Right renal pelvis (tissue), 4 donors: ENCODE measurements at places on chromosomes 4 and X.

DNA sequence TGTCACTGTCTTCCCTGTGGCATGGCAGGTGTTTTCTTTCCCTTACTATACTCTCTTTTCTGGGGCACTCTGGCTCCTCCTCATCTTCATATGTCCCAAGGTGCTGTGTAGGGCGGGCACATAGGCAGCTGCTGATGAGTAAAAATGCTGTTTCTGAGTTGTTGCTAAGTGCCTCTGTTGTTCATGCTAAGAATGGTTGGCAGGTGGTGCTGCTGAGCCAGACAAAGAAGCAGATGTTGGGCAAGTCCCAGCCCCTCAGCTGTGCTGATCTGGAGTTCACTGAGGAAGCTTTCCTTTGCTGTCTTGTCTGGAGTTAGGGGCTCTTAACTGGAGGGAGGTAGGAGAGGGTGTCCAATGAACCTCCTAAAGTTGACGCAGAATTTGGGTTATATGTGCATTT lies 40.6 kb downstream of the HADH start:
- DNase-seq: no peak

DNA sequence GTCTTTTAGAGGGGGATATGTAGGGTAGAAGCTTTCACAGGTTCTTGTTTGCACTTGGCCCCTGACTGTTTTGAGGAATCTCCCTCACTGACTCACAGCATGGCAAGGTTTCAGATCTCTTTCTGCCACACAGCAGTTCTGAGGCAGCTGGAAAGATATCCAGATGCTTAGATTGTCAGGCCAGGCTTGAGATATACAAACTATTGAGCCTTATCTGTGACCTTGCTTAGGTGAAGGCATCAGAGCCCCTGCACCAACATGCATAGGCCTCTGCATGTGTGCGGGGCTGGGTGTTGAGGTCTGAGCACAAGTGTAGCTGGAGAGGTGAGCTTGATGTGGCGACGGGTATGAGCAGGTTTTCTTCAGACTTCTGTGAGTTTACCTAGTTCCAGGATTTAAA lies 80.9 kb upstream of the MSANTD1 start:
- DNase-seq: no peak

DNA sequence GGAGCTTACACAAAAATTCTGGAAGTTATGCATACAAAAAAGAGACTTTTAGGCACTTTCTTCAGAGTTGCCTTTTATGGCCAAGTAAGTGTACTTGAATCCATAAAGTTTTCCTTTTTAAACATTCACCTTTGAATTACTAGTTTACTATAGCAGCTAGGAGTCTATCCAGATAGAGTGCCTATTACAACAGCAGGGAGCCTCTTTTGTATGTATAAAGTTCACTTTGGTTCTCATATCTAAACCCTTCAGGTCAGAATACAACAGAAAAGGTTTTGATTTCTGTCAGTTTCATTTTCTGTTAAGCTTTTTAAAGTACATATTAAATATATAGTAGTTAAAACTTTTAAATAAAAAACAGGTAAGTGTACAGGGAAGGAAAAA lies 51.4 kb upstream of the IL13RA1 start:
- no peak for DNase-seq

DNA sequence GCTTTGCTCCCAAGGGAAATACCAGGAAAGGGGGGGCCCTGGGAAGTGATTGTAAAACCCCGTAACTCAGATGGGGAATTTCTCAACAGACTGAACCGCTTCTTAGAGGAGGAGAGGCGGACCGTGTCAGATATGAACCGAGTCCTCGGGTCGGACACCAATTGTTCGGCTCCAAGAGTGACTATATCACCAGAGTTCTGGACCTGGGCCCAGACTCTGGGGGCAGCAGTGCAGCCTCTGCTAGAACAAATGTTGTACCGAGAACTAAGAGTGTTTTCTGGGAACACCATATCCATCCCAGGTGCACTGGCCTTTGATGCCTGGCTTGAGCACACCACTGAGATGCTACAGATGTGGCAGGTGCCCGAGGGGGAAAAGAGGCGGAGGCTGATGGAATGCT lies 1.0 kb downstream of the PNMA3 start:
- DNase-seq: no peak

DNA sequence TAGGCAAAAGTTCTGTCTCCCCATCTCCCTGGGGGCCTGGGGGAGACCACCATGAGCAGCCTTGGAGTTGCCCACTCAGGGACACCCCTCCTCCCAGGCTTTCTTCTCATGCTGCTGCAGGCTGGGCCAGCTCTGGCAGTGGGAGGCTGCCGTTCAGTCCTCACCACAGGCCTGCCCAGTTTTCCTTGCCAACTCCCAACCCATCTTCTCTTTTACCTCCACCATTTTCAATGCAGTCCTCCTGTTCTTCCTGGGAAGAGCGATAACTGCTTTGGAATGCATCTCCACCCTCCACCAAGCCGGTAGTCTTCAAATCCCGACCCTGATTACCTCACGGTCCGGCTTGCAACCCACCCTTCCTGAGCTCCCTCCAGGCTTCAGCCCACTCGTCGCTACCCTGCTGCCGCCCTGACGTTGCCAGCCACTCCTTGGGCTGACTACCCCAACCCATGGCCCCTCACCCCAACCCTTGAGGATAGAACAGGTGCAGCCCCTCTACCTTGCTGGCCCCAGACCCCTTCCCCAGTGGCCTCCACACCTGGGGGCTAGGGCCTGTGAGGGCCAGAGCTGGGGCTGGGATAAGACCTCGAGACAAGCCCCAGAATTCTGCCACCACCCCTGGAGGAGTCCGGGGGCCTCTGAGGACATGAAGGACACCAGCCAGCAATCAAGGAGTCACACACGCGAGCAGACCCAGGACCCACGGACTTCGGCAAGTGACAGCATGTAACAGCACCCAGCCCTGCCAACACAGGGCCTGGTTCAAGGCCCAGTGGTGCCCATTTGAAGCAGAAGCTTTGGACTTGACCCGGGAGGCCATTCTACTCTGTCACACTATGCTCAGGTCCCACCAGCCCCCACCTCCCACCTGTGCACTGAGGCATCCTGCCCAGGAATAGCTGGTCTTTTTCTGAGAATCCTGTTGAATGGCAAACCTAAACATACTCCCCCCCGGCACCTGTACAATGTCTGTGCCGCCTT lies 9.2 kb downstream of the WDR1 start:
- no peak for DNase-seq

DNA sequence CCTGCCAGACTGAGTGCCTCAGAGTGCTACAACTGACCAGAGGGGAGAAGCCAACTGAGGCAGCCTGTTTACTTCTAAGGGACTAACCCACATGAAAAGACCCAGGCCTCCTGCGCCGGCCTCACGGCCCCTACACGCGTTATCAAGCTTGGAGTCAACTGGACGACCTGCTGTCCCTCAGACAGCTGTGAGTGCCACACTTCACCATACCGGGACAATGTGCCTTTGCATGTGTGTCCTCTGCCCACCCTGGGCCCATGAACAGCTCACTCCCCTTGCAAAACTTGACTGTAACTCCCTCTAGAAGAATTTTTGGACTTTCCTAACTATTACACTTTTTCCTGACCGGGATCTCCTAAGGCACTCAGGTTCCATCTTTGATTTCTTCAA lies 1.8 kb downstream of the NOP14 start:
- DNase-seq: no peak

- DNase-seq: peak; percentile 4
Measured at GRCh38 chrX:135596495-135596894, 76.0 kb downstream of the INTS6L start.

- DNase-seq: no peak
Measured at GRCh38 chr4:11791797-11792196, 363.1 kb upstream of the HS3ST1 start.

DNA sequence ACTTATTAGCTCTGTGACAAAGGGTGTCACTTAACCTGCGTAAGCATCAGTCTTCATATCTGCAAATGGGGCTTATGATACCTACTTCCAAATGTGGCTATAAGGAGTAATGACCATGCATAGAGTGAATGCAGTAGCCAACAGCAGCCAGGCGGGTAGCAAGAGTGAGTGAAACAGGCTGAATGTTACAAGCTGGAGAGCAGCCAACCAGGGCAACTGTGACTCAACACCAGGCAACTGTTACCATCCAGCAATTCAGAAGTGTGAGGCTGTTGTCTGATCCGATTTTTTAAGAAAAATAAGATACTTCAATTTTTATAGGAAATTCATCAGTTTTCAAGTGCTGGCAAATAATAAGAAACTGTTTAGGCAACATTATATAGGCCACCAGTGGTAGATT lies 270.2 kb upstream of the TAPT1 start:
- no peak for DNase-seq

DNA sequence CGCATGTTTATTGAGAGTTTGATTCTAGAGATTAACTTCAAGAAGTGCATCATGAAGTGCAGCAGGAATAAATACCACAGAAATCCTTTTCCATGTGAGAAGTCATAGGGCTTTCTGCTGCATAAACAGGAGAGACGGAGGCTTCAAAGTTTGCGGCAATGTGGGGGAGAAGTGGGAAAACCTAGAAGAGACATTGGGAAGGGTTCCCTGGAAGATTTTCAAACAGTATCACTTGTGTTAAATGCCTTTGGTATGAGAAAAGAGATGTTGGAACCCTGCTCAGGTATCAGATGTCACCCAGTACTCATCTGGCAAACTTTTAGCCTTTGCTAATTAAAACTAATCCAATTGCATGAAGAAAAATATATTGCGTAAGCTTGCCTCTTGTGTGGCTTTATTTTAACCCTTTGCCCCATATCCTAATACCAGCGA lies 15.4 kb downstream of the NHS start:
- no peak for DNase-seq

- no peak for DNase-seq
Measured at GRCh38 chr4:30696191-30696590, 24.0 kb upstream of the PCDH7 start.

DNA sequence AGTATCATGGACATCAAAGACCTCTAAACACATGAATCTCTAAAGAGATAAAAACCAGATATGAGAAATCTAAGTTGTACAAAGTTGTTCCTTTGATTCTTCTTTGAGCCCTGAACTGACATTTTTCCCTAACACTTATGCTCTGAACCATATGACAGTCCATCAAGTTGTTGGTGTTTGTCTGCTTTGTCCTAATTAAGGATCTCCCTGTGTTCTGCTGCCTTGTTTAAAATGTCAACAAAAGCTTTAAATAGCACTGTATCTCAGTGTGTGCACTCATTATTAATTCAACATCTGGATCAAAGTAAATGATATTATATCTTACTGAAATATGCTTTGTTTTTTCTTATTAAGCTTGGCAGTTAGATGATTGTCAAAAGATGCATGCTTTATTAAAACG lies 321.8 kb downstream of the MAPK10 start:
- DNase-seq: no peak

DNA sequence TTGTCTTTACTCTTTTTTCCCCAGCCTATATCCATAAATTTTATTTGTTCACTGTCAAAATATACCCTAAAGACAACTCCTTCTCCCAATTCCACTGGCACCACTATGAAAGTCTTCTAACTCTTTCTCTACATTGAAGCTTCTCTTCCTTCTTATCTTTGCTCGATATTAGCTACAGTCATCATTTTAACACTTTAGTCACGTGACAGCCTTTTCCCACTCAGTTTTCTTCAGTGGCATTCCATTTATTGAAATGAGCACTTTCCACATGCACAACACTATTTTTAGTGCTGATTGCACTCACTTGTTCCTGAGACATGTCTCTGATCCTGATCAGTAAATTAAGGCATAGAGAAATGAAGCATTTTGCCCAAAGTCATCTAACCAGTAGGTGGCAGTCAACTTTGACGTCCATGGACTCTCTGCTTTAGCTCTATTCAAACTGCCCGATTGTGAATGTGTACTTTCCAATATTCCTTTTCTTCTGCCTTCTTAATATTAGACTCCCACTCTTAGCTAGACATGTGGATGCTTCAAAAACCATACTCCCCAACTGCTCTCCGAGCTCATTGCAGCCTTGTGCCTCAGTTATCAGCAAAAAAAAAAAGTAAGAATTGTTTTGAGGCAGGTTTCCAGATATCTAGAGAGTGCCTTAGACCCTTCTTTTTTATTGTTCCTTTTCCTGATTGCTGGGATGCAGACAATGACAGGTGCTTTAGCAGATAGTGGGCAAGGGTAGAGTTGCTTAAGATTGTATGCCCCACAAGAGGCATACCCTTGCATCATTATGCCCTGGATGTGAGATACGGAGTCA lies 394.4 kb upstream of the ADGRL3 start:
- no peak for DNase-seq

- no peak for DNase-seq
Measured at GRCh38 chr4:24775032-24775605, 20.3 kb upstream of the SOD3 start.

DNA sequence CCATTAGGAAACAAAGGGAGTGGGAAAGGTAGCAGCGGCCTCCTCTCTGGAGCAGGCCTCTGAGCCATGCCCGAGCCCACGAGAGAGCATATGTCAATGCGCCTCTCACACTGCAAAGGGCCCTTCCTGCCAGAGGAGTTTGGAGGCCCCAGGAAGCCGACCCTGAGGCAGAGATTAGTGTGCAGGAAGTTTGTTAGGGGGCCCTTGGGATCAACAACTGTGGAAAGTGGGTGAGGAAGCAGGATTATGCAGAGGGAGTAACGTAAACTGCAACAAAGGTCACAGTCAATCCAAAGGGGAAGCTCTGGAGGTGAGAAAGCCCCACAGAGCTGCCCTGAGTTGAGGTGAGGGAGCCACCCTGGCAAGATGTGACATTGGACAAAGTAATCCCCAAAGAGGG lies 17.4 kb downstream of the RTL5 start:
- no peak for DNase-seq

DNA sequence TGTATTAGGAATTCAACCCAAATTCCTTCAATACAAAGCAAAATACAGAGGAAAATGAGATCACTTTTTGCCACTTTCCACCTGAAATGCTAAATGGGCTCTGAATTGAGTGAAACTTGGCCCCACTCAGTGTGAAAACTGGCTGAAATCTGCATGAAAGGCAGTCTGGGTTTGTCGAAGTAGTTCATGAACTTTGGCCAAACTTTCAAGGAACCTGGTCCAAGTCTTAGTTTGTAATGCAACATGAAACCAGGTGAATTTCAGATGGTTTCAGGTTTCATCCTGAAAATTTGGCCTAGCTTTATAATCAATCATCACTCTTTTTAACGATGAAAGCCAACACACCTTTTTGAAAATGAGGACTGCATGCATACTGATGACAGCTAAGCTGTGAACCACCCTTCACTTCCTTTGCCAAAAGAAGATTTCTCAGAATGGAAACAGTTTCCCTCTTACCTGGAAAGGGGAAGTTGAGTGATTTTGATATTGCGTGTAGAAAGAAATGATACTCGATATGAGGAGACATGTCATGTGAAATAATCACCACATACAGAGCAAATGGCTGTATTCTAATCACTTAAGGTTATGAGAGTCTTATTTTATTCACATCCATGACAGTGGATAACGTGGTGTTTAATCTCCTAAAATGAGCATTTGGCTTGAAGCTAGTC lies 209.9 kb upstream of the ETNPPL start:
- DNase-seq: no peak

DNA sequence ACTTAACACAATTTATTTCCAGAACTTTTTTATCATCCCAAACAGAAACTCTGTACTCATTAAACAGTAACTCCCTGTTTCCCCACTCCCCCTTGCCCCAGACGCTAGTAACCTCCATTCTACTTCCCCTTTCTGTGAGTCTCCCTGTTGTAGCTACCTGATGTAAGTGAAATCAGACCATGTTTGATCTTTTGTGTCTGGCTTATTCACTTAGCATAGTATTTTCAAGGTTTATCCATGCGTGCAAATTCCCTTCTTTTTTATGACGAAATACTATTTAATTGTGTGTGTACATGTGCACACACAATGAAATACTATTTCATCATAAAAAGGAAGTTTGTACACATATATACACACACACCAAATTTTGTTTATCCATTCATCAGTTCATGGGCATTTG lies 5.2 kb downstream of the PKD2 start:
- DNase-seq: no peak
